ENCODE measurements at places on chromosomes 1 and 21.

GRCh38 chr1:3560251-3560871, 50.9 kb downstream of the MEGF6 start:
- DNase-seq = no peak

- DNase-seq = no peak
Observed at GRCh38 chr1:166141969-166142368, 24.8 kb downstream of the FAM78B start.

GRCh38 chr1:150708595-150708994, 11.6 kb upstream of the GOLPH3L start:
- no peak for DNase-seq

GRCh38 chr1:198534548-198535418, 5.7 kb downstream of the ATP6V1G3 start:
- no peak for DNase-seq

DNA sequence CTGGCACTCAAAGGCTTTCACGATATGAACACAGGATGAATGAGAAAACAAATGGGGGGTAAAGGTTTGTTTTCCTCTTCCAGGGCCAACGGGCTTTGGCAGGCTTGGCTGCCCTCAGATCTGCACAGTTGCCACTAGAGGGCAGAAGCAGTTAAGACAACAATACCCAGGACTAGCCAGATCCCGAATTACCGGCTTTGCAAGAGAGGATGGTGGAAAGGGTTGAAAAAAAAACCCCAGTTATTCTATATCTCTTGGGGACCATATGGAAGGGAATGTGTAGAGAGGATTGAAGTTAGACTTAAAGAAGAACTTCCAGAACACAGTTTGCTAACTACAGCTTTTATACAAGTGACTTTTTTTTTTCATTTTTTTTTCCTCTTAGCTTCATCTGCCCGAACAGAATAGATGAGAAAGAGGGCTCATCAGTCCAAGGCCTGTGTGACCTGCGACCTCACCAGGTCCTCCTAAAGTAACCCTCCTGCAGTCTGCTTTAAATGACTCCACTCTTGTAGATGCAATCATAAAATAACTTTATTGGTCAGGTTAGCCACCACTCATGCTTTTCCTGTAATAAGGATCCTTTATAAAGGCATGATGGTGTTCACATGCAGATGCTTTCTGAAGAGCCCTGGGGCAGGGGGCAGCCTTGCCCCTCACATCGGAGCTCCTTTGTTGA, 10.7 kb downstream of the FMOD start:
- peak; percentile 79 for DNase-seq

DNA sequence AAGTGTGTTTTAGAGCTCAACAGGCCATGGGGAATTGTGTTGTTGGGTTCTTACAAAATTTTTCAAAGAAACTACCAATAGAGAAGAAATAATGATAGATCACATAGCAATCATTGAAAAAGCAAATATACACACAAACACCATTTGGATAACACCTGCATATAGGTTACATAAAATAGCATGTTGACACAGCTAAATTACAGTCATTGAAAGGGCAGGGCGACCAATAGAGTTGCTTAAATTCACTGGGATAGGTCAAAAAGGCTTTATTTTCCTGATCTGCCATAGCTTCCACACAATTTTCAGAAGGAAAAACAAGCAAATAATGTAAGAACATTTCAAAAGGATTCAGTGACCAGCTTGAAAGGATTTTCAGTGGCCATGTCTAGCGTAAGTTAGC, 57.9 kb upstream of the FGGY start:
- no peak for DNase-seq

DNA sequence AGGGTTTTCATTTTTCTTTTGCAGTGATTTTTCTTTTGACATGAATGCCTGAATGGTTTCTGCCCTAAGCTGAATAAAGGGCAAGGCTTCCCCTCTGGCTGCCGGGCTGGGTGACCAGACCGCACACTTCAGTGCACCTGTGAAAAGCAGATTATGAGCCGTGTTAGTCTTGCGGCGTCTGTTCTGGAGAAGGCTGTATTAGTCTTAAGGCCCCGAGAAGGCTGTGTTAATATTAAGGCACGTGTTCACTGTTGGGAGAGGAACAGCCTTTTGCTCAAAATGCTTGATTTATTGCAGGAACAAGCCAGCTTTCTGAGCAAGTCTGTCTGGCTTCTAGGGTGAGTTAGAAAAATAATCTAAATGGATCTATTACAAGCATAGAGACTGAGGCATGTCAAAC, 54.7 kb upstream of the DNAH14 start:
- DNase-seq = no peak
